ENCODE measurements at places on chromosomes 6 and 20. TPM values are rescaled to one million over a fixed set of nuclear protein-coding genes. Genes with fewer than 3 reads are reported as not detected.

GRCh38 chr6:116156405-116157326, 30.7 kb upstream of the COL10A1 start:
- no peak for DNase-seq

DNA sequence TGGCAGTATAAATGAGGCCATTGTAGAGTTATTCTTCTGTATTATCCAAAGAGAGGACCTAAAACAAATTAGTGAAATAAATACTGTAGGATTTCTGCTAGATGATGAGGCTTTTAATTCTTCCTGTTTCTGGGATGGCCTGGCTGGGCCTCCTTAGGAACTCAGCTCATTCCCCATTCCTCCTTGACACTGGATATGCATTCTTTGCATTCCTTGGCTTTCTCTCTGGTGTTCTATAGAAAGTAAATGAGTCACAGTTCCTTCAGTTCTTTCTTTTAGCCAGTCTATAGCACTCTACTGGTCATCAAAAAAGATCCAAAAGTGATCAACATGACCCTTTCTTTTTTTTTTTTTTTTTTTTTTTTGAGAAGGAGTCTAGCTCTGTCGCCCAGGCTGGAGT, 8.6 kb downstream of the OR10C1 start:
- no peak for DNase-seq

FILIP1 gene
- not detected for total RNA-seq

EBF4 gene
- total RNA-seq: 23.0 TPM

DNA sequence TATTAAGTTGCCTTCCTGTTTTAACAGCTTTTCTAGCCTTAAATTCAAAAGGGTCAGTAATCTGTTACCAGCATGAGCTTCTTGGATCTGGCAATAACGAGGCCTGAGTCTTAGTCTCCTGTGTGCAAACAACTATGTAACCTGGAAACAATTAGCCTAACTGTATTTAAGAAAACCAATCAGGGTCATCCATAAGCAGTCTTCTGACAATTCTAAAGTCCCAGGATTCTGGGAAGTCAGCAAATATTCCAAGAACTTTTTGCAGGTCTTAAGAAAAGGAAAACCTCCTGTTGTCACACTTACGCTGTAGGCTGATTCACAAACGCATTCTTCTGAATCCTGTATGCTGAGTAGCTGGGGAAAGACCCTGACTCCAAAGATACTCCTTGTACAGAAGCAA, 90.4 kb downstream of the COL12A1 start:
- no peak for DNase-seq

- DNase-seq: no peak
Measured at GRCh38 chr6:119630561-119631192, 281.1 kb upstream of the MAN1A1 start.

GRCh38 chr6:2940010-2940850, 31.1 kb downstream of the SERPINB6 start:
- peak; percentile 90 for DNase-seq

DNA sequence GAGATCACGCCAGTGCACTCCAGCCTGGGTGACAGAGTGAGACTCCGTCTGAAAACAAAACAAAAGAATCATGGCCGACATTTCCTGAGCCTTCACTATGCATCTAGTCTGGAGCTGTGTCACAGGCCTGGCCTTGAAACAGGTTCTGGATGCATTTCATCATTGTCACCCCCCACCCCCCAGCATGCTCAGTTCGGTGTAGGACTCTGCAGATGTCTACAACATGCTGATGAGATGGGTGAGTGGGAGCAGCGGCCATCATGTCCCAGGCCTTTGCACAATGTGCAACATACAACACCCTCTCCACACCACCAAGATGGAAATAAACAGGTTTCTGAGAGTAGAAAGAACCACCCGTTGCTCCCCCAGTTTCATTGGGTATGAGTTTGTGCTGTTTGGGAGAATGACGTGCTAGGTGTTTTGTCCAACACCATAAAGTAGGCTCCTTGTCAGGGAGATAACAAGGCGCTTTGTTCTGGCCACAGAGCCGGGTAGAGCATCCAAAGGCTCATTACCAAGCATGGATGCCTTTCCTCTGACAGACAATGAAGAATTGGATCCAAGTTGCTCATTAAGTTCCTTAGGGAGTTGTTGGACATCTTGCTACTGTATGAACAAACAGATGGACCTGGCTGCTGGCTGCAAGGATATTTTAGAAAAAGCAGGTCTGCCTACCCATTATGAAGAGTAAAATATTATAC, 22.1 kb downstream of the SNHG17 start:
- no peak for DNase-seq

DNA sequence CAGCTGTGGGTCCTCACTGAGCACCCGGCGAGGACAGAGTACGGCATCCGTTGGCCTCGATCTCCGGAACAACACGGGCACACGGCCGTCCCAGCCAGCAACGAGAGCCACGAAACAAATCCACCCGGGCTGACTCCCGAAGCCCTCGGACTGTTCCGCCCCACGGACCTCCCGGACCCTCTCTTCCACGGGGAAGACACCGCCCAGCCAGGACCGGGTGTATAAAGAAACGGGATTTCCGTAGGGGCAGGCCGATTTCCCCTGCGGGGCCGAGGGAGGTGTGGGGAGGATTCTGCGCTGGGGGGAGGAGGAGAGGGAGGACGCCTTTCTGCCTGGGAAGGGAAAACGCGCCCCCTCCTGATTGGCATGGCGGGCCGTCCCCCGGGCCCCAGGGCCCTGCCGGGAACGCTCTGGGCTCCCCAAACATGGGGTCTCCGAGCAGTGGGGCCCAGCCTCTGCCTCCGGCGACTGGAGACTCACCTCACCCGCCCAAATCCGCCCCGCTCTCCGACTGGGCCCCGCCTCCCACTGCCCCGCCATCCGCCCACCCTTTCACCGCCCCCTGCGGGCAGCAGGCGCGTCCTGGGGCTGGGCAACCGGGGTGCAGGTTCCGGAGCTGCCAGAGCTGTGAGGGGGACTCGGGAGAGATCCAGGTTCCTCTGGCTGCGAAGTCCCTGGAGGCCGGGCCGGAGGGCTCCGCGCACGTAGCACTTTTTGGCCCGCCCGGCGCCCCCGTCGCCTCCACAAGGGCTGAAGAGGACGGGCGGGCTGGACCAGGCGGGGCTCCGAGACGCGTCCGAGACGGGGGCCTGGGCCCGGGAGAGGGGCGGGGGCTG, 679 bp upstream of the PPDPF start:
- DNase-seq: peak; percentile 77

GRCh38 chr20:11918981-11919380, 1.3 kb downstream of the BTBD3 start:
- DNase-seq: no peak

GRCh38 chr6:168152306-168152963, 73.4 kb upstream of the FRMD1 start:
- no peak for DNase-seq

DNA sequence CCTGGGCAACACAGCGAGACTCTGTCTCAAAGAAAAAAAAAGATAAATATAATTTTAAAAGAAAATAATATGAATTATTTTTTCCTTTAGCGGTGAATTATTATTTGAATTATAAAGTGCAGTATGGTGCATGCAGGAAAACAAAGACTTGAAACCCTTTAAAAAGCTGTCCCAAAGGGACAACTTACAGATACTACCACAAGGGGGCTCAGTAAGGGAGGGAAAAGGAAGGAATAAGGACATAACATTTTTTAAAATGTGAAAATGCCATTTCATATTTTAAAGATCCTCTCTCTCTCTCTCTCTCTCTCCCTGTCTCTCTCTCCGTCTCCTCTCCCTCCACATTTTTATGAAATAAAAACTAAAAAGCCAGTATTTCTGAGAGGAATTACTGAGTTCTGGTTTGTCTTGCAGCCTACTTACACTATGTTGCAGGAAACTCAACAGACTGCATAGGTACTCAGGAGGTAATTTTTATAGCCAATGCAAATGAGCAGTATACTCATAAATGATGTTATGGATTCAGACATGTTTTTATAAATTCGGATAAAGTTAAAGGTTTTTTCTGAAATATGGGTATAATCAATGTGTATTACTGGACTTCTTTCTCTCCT, 455.0 kb upstream of the GJE1 start:
- no peak for DNase-seq

LAMP5 gene
- not detected for total RNA-seq

Data from activated T-cell treated with anti-CD3 and anti-CD28 coated beads, Interleukin-2, amount 50 U/mL, for 72 hours (primary cell).